ENCODE measurements at places on chromosomes 16 and 17. TPM values are rescaled to one million over a fixed set of nuclear protein-coding genes. Genes with fewer than 3 reads are reported as not detected.

Gene SLC12A4
- 57.2 TPM for total RNA-seq

Gene CA7
- total RNA-seq = not detected

Gene RNF151
- total RNA-seq = not detected

Gene HOXB2
- 5.1 TPM for total RNA-seq

Gene MYH13
- not detected for total RNA-seq

Gene TMEM106A
- 2.7 TPM for total RNA-seq

Gene NPB
- total RNA-seq = 0.20 TPM

Gene PLXDC1
- not detected for total RNA-seq

DNA sequence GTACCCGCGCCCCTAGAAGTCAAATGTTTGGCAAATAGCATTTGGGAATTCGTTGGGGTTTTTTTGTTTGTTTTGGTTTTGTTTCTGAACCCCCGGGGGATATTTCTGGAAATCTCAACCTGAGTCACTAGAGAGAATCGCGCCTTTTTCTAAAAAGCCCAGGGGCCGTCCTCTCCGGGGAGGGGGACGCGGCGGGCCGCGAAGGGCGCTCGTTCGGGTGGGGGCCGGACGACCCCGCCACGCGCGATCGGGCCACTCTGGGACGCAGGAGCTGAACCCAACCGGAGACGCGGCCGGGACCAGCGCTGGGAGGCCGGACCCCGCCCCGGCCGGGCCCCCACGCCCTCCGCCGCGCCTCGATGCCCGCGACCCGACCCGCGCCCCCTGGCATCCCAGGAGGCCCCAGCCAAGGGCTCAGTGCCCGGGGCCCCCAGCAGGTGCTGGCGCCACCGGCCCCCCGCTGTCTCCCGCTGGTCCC, 302 bp downstream of the LITAF start:
- DNase-seq = no peak

DNA sequence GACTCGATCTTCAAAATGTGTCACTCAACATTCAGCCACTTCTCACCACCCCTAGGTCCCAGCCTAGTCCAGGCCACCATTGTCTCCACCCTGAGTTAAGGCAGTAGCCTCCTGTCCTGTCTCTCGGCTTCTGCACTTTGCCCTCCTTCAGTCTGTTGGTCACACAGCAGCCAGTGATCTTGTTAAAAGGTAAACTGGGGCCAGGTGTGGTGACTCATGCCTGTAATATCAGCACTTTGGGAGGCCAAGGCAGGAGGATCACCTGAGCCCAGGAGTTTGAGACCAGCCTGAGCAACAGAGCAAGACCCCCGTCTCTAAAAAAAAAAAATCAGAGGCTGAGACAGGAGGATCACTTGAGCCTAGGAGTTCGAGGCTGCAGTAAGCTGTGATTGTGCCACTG, 25.8 kb downstream of the WWP2 start:
- DNase-seq = no peak

DNA sequence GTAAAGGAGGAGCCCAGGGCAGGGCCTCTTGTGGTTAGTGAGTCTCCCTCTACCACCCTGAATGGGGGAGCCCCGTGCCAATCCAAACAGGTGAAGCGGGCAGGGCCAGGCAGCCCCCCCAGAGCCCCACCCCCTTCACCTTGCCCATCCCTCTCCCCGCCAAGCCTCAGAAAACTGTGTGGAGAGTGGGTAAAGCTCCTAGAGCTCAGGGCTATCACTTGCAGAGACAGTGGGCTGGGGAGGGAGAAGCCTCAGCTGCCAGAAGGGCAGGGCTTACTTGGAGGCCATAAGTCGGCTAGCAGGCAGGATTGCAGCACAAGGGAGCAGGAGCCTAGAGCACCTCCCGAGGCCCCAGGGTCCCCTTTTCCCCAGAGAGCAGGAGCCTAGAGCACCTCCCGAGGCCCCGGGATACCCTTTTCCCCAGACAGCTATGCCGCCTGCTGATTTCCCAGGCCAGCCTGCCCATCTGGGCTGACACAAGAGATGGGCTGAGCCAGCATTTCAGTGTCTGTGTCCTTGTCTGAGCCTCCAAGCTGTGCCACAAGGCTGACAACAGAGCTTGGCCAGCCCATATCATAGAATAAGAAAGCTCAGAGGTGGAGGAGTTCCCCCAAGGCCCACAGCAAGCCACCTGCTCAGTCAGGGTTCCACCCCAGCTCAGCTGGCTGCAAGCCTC, 6.7 kb upstream of the KRT14 start:
- DNase-seq = no peak

DNA sequence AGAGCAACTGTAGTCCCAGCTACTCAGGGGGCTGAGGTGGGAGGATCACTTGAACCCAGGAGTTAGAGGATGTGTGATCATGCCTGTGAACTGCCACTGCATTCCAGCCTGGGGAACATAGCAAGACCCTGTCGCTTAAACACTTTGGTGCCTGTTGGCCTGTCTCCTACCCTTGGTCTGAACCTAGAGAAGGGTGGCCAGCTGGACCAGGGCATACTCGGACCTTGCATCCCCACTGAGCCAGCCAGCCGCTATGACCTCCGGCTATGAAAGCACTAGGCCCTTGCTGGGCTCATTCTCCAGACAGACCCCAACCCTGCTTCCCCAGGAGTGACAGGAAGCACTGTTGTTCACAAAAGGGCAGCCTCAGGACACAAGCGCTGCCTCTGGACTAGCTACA, 4.6 kb downstream of the IFT20 start:
- DNase-seq = no peak

GRCh38 chr16:86158688-86159360, 259.9 kb downstream of the IRF8 start:
- DNase-seq = no peak

DNA sequence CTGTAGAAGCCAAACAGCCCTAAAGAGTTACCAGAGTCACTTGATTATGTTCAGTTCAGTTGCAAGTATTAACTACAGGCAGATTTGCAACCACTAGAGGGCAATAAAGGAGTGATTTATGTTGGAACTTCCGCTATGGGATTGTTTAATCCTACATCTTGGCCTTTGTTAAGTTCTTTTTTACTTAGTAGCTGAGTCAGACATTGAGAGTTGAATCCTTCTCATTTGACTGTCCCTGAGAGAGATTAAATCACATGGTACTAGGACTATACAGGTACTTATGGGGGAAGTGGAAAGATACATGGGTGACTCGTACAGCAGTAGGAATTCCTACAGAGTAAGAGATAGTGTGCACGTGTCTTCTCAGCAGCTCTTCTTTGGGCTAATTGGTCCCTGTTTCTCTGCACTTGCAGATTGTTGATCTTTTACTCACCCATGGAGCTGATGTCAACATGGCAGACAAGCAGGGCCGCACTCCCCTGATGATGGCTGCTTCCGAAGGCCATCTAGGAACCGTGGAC, 40.3 kb downstream of the CYB561 start:
- DNase-seq = peak; percentile 57

- no peak for DNase-seq
Measured at GRCh38 chr17:61253362-61253761, 146.3 kb upstream of the TBX2 start.

- no peak for DNase-seq
Measured at GRCh38 chr16:69937465-69937951, 13.6 kb upstream of the CLEC18A start.

All from pulmonary artery endothelial cell (primary cell).